ENCODE measurements at places on chromosomes 5 and 9. TPM values are rescaled to one million over a fixed set of nuclear protein-coding genes. Genes with fewer than 3 reads are reported as not detected.
A peak's percentile ranks its signal among the peaks of the same experiment; 100 is the strongest.

DNA sequence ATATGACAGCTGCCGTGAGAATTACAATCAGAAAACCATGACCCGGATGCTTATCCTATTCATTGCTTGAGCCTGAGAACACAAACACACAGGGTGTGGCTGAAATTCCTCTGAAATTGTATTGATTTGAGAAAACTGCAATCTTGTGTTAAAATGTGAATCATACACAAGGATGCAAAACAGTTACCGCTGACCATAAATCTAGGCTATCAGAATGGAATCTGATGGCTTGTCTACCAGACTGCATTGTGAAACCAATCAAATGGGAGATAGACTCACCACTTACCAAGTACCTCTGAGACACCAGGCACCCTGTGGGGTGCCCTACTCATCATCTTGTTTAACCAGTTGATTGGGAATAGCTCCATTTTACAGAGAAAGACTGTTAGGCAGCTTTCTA is 188.7 kb upstream of the MSX2 start:
- peaks cover 6% of the 10 kb centered on the region for H3K4me1 ChIP-seq
- no peak overlapping the region for H3K27ac ChIP-seq
- peaks cover 11% of the 10 kb centered on the region for H3K27me3 ChIP-seq
- no peak for DNase-seq
- no peaks in the 10 kb centered on the region for H3K36me3 ChIP-seq

DNA sequence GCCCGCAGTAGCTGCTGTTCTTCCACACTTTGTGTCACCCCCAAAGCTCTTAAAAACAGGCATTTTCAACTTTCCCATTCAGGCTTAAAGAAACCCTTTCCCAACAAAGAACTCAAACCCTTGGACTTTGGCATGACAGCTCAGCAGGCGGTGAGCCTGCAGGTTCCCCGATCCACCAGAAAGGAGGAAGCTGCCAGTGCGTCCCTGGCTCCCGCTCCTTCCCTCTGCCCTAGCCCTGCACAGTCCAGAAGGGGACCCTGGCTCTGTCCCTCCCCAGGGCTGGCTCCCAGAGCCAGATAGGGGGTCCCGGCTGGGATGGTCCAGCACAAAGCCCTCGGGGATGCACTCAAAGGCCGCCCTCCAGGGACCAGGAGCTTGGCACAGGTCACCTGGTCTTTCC is 9.6 kb downstream of the SLC9A3 start:
- no peak for DNase-seq
- H3K27ac ChIP-seq = no peak overlapping the region
- no peaks in the 10 kb centered on the region for H3K36me3 ChIP-seq

GRCh38 chr9:32200896-32201295 is 183.5 kb upstream of the ACO1 start:
- DNase-seq = no peak
- no peaks in the 10 kb centered on the region for H3K36me3 ChIP-seq
- H3K4me1 ChIP-seq = no peaks in the 10 kb centered on the region
- H3K4me3 ChIP-seq = no peak overlapping the region
- H3K27ac ChIP-seq = no peak overlapping the region
- H3K27me3 ChIP-seq = no peaks in the 10 kb centered on the region

- H3K27me3 ChIP-seq = peaks cover 8% of the 10 kb centered on the region
- H3K36me3 ChIP-seq = no peaks in the 10 kb centered on the region
- no peak overlapping the region for H3K4me3 ChIP-seq
These were observed 12.2 kb upstream of the MIER3 start for GRCh38 chr5:56964173-56964572.

- no peaks in the 10 kb centered on the region for H3K27me3 ChIP-seq
- no peak overlapping the region for H3K4me3 ChIP-seq
- no peak overlapping the region for H3K27ac ChIP-seq
These were observed 74.3 kb downstream of the TNC start for GRCh38 chr9:115043632-115044031.

DNA sequence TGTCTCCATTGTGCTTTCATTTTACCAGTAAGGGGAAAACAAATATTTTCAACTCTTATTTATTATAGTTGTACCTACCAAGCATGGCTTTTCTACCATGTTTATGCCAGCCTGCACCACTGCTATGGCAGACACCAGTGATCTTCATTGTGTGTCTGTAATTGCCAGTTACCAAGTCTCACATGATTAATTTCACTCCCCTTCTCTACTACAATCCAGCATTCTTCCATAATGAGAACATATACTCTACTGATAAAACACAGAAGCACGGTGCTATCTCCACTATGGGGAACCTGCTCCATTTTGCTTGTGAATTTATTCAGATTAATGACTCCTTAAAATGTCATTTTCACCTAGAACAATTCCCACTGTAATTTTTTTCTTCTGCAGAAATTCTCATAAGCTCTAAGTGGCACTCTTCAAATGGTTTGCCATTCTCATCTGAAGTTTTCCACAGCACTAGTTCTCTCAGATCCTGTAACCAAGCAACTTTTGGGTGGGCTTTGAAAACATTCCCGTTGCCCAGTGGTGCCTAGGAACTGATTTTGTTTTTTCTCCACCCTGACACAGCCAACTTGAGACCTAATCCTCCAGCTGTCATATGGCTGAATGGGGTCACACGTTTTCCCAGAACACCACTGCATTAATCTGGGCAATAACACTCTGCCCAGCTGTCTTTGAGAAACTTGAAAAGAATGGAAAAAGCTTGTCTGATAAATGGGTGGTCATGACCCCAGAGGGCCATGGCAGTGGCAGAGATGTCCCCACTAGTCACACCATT is 222.7 kb upstream of the RASEF start:
- peak overlapping the region; percentile 89 for H3K27ac ChIP-seq
- H3K4me1 ChIP-seq = peaks cover 36% of the 10 kb centered on the region
- no peak overlapping the region for H3K4me3 ChIP-seq
- DNase-seq = peak; percentile 87
- no peaks in the 10 kb centered on the region for H3K36me3 ChIP-seq

DNA sequence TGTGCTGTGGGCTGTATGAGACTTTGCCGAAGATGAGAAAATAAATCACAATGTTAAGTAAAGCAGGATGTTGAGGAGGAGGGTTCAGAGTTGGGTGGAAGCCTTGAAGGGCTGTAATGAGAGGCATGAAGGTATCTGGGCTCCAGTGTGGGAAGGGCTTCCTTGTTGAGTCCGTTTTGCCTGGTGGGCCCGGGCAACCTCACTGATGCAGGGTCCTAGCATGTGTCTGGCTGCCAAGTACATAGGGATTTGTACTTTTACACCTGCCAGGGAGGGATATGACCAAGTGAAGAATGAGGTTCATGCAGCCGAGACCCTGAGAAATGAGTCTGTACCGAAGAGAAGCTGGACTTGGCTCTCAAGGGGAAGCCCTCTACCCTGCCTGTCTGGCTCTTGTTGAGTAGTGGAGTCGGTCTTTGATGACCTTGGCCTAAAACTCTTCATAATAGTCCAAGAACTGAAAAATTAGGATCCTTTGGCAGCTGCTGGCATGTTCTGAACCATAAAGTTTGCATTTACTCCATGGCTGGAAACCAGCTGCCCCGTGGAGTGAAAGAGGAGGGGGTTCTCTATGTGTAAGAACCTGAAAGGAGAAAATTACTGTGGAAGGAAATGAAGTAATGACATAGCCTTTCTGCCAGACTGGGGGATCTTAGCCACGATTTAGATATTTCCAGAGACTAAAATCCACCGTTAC is 59.0 kb upstream of the DPYSL3 start:
- DNase-seq = no peak
- H3K36me3 ChIP-seq = no peaks in the 10 kb centered on the region
- H3K27me3 ChIP-seq = no peaks in the 10 kb centered on the region

GRCh38 chr5:14305045-14305444 is 161.9 kb downstream of the TRIO start:
- no peaks in the 10 kb centered on the region for H3K27me3 ChIP-seq
- no peak for DNase-seq
- H3K4me1 ChIP-seq = no peaks in the 10 kb centered on the region
- no peak overlapping the region for H3K4me3 ChIP-seq

GRCh38 chr9:81492710-81493447 is 196.5 kb downstream of the TLE1 start:
- DNase-seq = no peak
- no peaks in the 10 kb centered on the region for H3K36me3 ChIP-seq
- peaks cover 2% of the 10 kb centered on the region for H3K4me1 ChIP-seq
- H3K27me3 ChIP-seq = no peaks in the 10 kb centered on the region
- no peak overlapping the region for H3K4me3 ChIP-seq
- no peak overlapping the region for H3K27ac ChIP-seq

- no peak for DNase-seq
- no peaks in the 10 kb centered on the region for H3K27me3 ChIP-seq
- no peaks in the 10 kb centered on the region for H3K36me3 ChIP-seq
- no peak overlapping the region for H3K27ac ChIP-seq
- H3K4me3 ChIP-seq = no peak overlapping the region
These were observed 146.6 kb downstream of the ADAMTS12 start for GRCh38 chr5:33745101-33745770.

DNA sequence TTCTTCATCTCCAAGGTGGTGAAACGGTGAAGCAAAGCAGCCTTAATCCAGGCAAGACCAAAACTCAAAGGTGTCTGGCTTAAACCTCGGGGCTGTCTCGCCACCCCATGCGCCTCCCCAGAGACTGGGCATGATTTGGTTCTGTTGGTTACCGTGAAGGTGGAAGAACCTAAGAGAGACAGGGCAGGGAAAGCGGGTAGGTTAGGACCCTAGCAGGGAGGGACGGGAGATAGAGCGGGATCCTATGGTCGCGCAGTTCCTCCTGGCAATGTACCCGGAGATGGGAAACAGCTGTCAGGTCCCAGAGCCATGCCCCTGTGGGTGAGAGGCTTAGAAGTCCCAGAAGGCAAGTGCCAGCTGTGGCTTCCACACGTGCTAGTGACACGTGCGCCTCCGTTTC is 418.3 kb upstream of the IRX1 start:
- H3K36me3 ChIP-seq = no peaks in the 10 kb centered on the region
- peaks cover 12% of the 10 kb centered on the region for H3K27me3 ChIP-seq

- no peak for DNase-seq
- no peaks in the 10 kb centered on the region for H3K4me1 ChIP-seq
- no peaks in the 10 kb centered on the region for H3K27me3 ChIP-seq
- no peaks in the 10 kb centered on the region for H3K36me3 ChIP-seq
- no peak overlapping the region for H3K27ac ChIP-seq
These were observed 220.4 kb upstream of the CD180 start for GRCh38 chr5:67416986-67417385.

GRCh38 chr5:130333089-130333488 is 428.8 kb downstream of the CHSY3 start:
- no peak overlapping the region for H3K4me3 ChIP-seq
- no peaks in the 10 kb centered on the region for H3K4me1 ChIP-seq
- no peak overlapping the region for H3K27ac ChIP-seq
- H3K36me3 ChIP-seq = no peaks in the 10 kb centered on the region
- H3K27me3 ChIP-seq = no peaks in the 10 kb centered on the region

Gene OMD
- 8.9 TPM for total RNA-seq

Gene KIF20A
- 17.8 TPM for total RNA-seq

Gene COL23A1
- total RNA-seq = 4.3 TPM

Gene TSSK1B
- total RNA-seq = not detected

Gene TRIM7
- total RNA-seq = 18.8 TPM

Gene CAMK4
- total RNA-seq = 7.5 TPM

Gene MEGF10
- total RNA-seq = 41.5 TPM

Gene KIF24
- total RNA-seq = 10.3 TPM

Gene SPINK4
- total RNA-seq = 0.31 TPM

Data from muscle of leg (tissue), 16 donors.